GM06990 (cell line): ENCODE measurements at places on chromosomes 1 and 21.

GRCh38 chr1:94734963-94735901 lies 84.9 kb upstream of the SLC44A3 start:
- DNase-seq = no peak

- DNase-seq = no peak
Measured at GRCh38 chr1:89270423-89270822, 2.2 kb downstream of the GBP5 start.

- DNase-seq = no peak
Measured at GRCh38 chr1:4173731-4174130, 273.7 kb upstream of the C1orf174 start.

- no peak for DNase-seq
Measured at GRCh38 chr21:43274022-43274945, 105.5 kb downstream of the CRYAA start.

GRCh38 chr1:110083061-110083865 lies 12.8 kb upstream of the ALX3 start:
- DNase-seq = no peak

DNA sequence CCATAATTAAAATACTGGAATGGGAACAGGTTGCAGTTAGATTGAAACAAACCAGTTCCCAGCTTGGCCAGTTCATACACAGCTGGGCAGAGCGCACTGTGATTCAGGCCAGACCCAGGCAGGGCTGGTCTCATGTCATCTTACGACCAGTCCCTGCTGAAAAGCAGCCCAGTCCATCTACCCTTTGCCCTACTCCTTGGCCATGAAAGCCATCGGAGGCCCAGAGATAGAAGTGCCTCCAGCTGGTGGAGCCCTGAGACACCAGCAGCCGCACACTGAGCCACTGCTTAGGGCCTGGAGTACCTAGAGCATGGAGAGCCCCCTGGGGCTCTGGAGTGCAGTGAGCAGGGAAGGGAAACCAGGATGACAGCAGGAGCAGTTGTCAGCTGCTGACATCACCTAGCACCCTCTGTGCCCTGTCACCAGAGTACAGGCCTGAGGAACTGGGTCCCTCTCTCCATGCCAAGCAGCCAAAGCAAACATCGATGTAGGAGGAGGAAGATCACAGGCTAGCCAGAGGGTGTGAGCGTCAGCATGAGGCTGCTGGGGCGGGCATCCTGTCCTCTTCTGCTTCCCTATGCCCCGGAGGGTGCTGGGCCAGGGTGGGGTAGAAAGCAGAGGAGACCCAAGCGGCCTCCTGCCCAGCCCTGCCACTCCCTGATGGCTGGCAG lies 34.2 kb upstream of the TMEM125 start:
- DNase-seq = no peak

DNA sequence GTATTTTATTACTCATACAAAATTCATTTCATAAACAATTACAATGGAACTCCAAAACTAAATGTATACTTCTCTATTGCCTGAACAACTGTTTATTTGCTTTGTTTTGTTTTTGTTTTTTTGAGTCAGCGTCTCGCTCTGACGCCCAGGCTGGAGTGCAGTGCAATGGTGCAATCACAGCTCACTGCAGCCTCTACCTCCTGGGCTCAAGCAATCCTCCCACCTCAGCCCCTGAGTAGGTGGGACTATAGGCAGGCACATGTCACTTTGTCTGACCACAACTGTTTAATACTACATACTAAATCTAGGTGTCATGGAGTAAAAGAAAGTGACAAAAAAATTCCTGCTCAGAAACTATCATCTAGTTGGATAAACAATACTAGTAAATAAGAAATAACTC lies 49.3 kb downstream of the RAB3GAP2 start:
- peak; percentile 38 for DNase-seq

DNA sequence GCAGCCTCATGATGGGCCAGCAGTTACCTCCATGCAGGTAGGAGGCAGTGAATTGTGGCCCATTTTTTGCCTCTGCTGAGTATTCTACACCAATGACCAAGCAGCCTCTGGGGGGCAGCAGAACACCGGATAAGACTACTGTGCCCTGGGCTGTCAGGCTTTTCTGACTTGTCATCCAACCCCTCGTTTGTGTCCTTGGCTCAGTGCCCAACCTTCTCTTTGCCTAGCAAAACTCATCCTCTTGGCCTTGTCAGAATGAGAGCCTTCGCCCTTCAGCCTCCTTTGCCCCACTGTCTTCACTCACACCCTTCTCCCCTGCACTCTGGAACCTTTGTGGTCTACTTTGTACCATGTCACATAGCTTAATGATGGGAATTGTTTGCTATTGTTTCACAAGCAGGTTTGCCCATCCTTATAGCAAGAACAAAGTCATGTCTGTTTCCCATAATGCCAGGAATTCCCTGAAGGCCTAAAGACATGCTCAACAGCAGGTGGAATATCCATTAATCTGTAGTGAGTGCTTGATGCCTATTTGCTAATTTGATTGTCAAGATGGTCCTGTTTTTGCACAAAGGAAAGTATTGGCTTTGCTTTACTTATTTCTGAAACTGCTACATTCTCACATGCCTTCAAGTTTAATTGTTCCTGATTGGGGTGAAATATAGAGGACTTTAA lies 255.9 kb downstream of the HHAT start:
- peak; percentile 11 for DNase-seq

DNA sequence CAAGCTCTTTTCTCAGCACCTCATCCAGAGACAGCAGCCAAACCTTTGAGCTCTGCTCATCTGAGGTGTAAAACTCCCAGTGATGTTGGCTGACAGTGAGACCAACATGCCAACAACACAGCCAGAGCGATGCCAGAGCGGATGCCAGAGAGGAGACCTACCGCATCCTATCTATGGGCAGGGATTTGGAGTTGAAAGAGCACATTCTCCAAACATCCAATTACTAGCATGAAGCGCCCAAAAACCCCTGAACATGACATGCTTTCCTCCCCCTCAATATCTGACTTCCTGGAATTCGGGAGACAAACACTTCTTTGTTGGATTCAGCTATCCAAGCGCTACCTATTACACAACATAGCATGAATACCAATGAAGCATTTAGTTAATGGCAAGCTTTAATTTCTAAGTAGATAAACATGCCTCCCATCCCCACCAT lies 23.1 kb upstream of the PAXBP1 start:
- DNase-seq = no peak

DNA sequence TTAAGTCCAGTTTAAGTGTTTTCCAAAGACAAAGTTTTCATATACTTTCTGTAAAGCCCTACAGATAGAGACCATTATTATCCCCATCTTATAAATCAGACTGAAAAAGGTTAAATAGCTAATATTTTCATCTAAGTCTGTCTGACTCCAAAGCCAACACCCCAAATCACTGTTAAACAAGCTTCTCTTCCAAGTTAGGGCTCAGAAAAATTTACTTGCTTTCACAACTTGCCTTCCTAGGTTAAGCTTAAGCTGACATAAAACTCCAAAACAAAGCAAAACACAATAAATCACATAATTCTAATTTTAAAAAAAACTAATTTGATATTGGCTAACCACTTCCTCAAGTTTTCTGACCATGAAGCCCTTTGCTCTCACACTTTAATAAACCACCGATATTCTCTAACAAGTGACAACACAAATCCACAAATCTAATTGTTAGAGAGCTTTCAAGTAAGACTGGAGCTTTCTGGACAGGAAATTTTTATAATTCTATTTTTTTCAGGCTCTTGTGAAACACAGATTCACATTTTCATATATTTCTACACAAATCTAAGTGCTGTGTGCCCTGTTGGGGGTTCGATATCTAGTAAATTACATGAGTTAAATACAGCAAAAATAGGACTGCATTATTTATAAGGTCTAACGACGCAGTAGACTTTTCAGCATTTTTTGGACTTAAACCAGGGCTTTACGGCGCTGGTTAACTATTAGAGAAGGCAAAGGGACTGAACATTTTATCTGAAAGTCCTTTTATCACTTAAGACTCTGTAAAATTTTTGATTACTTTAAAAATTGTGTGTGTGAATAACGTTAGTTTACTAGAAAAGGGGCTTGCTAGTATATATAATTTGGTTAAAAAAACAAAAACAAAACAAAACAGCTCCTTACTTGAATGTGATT lies 2.1 kb downstream of the GNG12 start:
- DNase-seq = no peak

DNA sequence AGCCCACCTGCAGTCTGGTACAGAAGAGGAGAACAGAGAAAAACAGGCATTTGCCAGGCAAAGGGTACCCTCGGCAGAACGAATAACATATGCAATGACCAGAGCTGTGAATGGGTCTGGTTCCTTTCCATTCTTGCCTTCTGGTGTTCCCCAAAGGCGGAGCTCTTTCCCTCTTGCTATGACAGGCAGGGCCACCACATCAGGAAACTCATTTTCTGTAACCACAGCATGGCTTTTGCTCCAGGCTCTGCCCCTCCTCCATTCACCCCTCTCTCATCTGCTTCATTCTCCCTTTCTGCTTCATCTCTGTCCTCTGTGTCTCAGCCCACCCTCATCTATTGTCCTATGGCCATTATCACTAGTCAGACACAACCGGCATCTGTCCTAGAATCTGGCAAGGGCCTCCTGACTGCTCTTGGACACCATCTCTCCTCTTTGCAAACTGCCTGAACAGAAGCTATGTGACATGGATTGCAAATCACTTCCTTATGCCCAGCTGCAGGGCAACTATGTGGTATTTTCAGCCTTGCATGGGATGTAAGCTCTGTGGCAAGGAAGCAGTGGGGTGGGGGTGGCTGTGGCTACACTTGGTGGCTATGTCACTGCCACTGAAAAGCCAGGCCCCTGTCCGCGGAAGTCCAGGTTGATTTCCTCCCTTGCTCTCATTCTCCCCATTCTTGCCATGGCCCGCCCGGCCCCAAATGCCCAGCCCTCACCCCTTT lies 78.8 kb upstream of the ABCD3 start:
- no peak for DNase-seq

DNA sequence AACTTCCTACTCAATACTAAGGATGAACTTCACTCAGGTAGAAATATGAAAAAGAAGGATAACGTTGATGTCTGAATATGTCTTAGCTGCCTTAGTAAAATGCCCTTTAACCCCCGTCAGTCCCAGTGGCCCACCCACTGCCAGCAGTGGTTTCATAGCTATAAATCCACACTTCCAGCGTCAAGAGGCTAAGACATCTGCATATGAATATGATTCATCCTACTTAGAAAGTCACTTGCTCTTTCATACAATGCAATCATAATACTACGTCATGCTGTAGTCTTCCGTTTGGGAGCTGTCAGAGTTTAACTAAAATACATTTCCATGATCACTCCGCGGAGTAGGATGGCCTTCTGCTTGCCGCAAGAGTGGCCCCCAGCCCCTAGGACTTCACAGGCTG lies 247.3 kb downstream of the SDCCAG8 start:
- DNase-seq = no peak

DNA sequence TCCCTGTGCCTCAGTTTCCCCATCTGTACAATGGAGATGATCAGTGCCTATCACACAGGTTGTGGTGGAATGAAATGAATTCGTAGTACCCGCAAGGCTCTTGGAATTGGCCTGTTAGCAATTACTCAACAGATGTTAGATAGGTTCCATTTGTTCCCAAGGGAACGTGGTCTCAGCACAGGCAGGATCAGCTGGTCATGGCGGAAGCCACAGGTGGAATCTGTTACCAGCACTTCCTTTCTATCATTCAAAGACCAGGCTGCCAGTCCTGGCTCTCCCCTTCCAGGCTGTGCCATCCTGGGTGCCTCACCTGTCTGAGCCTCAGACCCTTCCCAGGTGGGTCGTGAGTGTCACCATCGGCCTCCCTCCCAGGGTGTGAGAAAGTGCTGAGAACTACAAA lies 61.5 kb downstream of the FBXO2 start:
- no peak for DNase-seq

GRCh38 chr1:150976879-150977694 lies 2.5 kb upstream of the CERS2 start:
- peak; percentile 33 for DNase-seq

DNA sequence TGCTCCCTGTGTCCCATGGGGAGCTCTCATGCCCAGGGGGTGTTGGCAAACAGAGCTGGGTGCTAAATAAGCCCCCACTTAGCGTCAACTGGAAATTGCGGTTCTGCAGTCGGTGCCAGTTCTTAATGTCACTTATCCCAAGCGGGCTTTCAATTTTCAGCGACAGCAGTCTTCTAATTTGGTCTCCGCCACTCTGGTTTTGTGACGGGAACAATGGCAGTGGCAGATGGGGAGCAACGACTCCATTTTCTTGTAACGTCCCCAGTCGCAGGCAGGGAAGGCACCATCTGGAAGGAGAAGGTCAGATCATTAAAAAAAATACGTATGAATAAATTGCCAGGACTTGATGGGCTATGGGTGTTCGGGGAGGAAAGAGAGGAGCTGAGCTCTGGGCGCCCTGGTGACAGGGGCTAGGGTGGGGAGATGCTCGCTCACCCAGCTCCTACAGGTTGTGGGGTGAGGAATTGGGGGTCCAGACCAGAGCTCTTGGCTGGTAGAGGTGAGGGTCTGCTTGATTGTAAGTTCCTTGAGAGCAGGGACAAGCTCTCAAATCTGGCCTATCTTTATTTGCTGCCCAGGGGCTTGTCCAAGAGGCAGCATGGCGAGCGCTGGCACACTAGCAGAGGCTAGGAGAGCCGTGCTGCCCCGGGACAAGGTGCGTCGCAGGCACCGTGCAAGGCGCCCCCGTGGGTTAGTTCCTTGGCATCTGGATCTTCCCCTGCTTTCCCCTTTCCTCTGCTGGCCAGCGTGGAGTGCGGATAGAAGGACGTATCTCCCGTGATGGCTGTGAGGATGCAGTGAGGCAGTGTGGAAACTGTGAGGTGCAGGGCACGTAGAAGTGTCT lies 105.8 kb downstream of the ARHGEF10L start:
- DNase-seq = no peak

DNA sequence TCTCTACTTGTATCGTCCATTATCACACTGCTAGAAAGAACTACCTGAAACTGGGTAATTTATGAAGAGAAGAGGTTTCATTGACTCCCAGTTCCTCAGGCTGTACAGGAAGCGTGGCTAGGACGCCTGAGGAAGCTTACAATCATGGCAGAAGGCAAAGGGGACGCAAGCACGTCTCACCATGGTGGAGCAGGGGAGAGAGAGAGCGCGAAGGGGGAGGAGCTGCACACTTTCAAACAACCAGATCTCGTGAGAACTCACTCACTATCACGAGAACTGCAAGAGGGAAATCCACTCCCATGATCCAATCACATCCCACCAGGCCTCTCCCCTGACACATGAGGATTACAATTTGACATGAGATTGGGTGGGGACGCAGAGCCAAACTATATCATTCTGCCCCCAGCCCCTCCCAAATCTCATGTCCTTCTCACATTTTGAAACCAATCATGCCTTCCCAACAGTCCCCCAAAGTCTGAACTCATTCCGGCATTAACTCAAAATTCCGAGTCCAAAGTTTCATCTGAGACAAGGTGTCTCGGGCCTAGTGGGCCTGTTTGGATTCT lies 8.0 kb downstream of the MMEL1 start:
- no peak for DNase-seq

GRCh38 chr1:3785045-3785444 lies 11.3 kb downstream of the LRRC47 start:
- DNase-seq = no peak

GRCh38 chr1:55468142-55468795 lies 253.1 kb upstream of the USP24 start:
- DNase-seq = no peak
